NCI-H774 (cell line): ENCODE measurements at places on chromosomes 6 and 20.
A peak's percentile ranks its signal among the peaks of the same experiment; 100 is the strongest.

GRCh38 chr20:15289337-15289736 lies 951.9 kb upstream of the FLRT3 start:
- DNase-seq = no peak

GRCh38 chr6:40999569-40999968 lies 39.5 kb downstream of the UNC5CL start:
- no peak for DNase-seq

- no peak for DNase-seq
These were observed 2.8 kb upstream of the RAB23 start for GRCh38 chr6:57224769-57225515.

DNA sequence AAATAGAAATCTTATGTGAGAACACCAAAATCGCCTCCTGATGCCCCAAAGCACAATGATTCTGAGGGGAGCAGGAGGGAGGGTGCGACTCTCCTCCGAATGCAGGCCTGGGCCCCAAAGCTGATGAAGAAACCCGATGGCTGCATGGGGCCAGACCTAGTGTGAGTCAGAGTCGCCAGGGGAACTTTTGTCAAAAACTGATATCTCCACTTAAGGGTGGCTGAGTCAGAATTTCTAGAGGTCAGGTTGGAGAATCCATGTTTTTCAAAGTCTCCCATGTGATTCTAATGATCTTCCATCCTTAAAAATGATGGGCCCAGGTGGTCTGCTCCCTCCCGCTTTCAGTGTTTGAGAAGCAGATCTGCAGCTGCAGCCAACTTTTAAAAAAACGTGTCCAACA lies 172.8 kb downstream of the BACH2 start:
- no peak for DNase-seq

GRCh38 chr6:54285595-54285994 lies 22.6 kb upstream of the TINAG start:
- DNase-seq = no peak

GRCh38 chr20:34143951-34144350 lies 31.9 kb upstream of the EIF2S2 start:
- no peak for DNase-seq

DNA sequence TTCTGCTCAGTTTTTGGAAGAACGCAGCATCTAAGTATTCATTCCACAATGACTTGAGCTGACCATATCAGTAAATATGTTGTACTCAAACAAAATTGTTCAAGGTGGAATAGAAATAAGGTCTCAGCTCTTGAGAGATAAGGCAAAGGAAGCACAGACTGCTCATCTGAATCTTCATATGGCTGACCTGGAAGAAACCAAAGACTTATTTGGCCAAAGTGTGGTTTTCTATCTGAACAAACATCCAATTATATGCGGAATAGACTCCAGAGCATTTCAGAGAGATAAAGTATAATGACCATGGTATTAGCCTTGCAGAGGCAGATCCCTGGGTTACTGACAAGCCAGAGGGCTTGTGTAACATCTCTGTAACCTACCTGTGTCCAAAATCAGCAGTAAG lies 308.7 kb downstream of the CD83 start:
- DNase-seq = no peak

- DNase-seq = no peak
These were observed 140.4 kb downstream of the NCOA3 start for GRCh38 chr20:47642118-47642517.

- DNase-seq = peak; percentile 12
These were observed 34.1 kb upstream of the HMGA1 start for GRCh38 chr6:34202329-34203201.

DNA sequence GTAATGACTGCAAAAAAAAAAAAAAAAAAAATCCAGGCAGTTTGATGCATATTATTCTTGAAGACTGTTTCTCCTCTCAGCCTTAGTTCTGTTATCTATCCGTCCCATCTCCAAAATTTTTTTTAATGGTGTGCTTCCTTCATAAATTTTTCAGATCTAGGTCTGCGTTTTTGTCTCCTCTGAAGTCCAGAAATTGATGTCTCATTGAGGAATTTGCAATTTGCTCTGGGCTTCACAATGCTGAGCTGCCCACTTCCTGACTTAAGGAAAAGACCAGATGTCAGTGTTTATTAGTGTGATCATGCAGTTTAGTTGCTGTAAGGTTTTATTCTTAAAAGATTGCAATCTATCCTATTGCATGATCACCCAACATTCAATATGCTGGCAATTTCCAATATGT lies 297.6 kb downstream of the ZNF217 start:
- no peak for DNase-seq

DNA sequence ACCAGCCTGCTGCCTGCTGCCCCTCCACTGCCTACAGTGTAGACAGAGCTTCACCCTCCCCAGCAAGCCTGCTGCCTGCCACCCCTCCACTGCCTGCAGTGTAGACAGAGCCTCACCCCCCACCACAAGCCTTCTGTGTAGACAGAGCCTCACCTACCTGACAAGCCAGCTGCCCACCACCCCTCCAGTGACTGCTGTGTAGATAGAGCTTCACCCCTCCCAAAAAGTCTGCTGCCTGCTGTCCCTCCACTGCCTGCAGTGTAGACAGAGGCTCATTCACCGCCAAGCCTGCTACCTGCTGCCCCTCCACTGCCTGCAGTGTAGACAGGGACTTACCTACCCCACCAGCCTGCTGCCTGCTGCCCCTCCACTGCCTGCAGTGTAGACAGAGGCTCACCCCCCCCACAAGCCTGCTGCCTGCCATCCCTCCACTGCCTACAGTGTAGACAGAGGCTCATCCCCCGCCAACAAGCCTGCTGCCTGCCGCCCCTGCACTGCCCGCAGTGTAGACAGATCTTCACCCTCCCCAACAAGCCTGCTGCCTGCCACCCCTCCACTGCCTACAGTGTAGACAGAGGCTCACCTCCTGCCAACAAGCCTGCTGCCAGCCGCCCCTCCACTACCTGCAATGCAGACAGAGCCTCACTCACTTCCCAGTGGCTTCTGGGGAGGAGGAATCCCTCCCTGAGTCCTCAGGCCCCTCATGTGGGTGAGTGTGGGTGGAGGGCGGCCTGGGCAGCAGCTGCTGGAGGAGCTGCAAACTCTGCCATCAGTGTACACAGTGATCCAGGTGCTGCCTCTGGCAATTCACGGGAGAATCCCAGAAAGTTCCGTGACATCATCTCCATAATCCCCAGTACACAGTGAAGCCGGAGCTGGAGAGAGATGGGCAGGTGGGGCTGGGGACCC lies 140.9 kb downstream of the DLL1 start:
- DNase-seq = no peak

GRCh38 chr6:40845553-40845952 lies 193.5 kb downstream of the UNC5CL start:
- DNase-seq = peak; percentile 16

- DNase-seq = no peak
These were observed 1.9 kb downstream of the NT5E start for GRCh38 chr6:85451565-85452306.

- DNase-seq = no peak
These were observed 8.5 kb downstream of the GMEB2 start for GRCh38 chr20:63618291-63618980.

DNA sequence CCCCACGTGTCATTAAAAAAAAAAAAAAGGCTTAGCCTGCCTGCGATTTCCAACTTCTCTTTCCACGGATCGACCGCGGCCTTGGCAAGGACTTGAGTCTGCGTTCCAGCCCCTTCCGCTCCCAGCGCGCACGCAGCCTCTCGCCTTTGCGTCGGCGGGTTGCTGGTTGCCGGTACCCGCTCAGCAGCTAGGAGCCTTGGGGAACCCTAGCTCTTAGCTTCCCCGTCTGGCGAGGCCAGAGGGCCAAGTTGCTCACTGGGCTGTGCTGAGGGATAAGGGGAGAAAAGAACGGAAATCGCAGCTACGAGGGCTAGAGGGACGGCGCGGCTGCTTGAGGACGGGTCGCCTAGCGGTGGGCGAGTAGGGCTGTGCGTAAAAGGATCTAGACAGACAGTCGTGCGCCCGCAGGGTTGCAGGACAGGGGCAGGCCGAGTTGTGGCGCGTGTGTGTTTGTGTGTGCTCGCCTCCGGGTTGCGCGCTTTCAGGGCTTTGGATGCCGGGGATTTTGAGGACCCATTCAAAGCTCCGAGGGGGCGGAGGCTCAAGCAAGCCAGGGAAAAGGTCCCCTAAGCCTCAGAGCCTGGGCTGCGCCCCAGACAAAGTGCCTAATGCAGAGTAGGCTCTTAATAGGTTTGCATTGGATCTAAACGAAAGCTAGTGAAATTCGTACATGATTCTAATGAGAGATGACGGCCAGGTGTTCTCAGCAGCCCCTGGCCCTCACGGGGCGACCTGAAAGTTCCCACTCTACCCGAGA lies 40.5 kb upstream of the OSTM1 start:
- peak; percentile 63 for DNase-seq

GRCh38 chr6:157269261-157269794 lies 54.0 kb downstream of the TMEM242 start:
- no peak for DNase-seq

DNA sequence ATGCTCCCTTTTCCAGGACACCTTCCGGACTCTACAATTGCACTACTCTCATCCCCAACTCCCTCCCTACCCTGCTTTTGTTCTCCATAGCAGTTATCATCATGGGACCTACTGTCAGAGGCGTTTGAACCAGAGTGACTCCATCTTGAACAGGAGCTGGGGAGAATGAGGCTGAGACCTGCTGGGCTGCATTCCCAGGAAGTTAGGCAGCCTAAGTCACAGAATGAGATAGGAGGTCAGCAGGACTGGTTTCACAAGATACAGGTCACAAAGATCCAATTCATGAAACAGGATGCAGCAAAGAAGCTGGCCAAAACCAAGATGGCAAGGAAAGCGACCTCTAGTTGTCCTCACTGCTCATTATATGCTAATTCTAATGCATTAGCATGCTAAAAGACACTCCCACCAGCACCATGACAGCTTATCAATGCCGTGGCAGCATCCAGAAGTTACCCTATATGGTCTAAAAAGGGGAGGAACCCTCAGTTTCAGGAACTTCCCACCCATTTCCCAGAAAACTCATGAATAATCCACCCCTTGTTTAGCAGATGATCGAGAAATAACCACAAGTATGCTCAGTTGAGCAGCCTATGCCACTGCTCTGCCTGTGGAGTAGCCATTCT lies 15.6 kb downstream of the SLC13A3 start:
- no peak for DNase-seq

GRCh38 chr6:3321875-3322274 lies 63.1 kb downstream of the PSMG4 start:
- no peak for DNase-seq
